Cortex of kidney (tissue), 1 donor: ENCODE measurements at places on chromosomes 3 and 15.

DNA sequence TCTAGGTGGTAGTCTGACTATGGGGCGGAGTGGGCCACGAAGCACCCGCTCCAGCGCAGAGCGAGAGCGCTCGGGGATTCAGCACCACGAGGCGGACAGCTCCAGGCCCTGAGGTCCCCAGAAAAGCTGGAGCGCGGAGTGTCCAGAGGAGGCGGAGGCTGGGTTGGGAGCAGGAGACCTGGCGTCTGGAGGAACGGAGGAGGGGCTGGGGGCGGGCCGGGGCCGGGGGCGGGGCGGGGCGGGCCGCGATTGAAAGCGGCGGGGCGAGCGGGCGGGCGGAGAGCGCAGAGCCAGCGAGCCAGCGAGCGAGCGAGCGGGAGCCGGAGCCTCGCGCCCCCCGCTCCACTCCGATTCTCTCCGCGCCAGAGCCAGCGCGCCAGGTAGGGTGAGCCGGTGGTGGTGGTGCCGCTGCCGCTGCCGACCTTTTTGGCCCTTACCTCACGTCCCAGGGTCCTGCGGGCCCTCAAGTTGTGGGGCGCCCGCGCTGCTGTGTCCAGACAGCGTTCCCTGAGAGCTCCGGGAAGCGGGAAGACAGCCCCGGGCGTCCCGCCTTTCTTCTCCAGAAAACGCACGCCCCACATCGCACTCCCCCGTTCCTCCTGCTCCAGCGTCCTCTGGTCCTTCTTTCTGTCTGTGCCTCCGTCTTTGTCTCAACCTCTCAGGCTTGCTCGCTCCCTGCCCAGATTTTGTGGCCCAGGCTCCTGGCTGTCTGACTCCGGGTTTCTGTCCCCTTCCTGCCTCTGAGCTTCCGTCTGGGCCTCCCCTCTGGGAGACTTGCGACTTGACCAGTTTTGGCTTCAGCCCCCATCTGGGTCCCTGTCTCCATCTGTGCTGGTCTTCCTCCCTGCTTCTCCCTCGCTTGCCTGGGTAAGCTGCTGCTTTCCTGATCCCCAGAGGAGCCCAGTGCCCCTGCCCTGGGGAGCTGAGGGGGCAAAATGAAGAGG, at the start of gene GRM2:
Gene GRM2 (plus strand): TSS at position 281 of the 944 bp plus-strand sequence. CDS start 1,916 bp downstream, outside the sequence.
- no peak for DNase-seq

DNA sequence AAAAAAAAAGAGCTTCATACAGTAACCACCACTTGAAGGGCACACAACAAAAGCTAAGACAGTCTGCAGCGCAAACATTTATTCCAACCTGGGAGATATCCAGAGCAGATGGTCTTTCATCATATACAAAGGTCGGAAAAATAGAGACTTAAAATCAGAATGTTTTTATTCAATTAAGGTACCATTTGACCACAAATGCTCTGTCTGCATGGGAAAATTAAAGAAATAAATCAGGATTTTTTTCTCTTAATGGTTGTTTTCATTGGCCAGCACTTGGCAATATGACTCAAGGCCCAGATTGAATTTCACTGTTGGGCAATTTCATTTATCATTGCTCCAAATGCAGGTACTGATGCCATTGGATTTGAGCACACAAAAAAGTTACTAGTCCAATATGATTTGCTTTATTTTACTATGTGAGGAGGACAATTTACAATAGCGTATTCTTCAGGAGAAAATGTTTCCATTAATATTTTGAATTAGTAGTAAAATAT, 145.9 kb upstream of the AGTR1 start:
- no peak for DNase-seq

- no peak for DNase-seq
These were observed 111.8 kb upstream of the TLE3 start for GRCh38 chr15:70209499-70209898.

- DNase-seq = no peak
These were observed 1.1 kb downstream of the CCR2 start for GRCh38 chr3:46354984-46355383.

- no peak for DNase-seq
These were observed 9.1 kb downstream of the MRPS11 start for GRCh38 chr15:88476635-88477060.

DNA sequence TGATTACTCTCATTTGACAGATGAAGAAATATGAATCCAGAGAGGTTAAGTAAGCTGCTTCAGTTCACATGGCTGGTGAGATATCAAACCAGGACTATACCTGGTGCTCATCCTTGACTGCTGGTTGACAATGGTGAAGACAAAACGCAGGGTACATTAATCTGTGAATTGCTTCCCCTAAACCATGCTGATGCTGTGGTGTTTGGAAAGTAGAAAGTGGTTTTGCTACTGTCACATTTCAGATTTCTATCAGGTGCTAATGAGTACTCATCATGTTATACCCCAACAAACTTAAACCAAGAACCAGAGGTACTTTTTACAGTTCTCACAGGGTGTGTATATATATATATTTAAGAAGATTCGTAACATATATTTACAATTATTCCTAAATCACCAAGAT, 85.0 kb upstream of the PRTG start:
- DNase-seq = no peak

DNA sequence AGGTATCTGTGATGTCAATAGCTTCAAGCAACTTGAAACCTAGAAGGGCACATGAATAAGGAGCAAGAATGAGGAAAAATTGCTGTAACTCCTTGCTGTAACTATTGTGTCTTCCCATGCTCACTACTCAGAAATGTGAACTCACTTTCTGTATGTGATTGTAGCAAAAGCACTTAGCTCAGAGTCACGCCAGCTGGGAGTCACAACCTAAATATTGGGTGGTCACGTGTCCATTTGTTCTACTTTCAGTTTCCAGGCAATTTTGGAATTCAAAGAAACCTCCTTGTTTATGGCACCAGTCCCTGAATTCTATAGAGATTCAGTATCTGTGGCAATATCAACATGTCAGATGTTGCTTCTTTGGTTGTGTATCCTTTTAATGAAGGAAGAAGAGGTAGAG, 241.6 kb upstream of the AZI2 start:
- no peak for DNase-seq

GRCh38 chr3:16439848-16440708, 73.4 kb downstream of the RFTN1 start:
- no peak for DNase-seq

- DNase-seq = no peak
These were observed 40.4 kb downstream of the DNAJB8 start for GRCh38 chr3:128426128-128426921.

- DNase-seq = no peak
These were observed 24.8 kb downstream of the SLC22A14 start for GRCh38 chr3:38306941-38307340.

GRCh38 chr15:89127054-89127702, 38.9 kb downstream of the ABHD2 start:
- DNase-seq = no peak

GRCh38 chr15:67074886-67075229, 9.5 kb downstream of the SMAD3 start:
- no peak for DNase-seq

DNA sequence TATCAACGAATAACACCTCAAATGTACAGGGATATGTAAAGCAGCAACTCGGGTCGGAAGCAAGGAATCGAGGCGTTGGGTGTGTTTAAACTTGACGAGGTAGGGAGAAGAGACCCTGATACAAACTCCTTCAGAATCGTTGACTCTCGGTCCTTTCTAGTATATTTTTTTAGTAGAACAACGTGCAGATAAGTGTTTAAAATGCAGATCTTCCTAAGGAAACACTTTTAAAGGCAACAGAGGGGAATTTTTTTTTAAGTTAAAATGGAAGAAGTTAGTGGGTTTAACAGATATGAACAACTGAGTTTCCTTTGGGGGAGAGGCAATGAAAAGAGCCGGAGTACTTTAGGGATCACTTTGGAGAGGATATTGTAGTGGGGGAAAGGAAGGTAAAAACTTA, 1.1 kb upstream of the KPNA4 start:
- DNase-seq = no peak

DNA sequence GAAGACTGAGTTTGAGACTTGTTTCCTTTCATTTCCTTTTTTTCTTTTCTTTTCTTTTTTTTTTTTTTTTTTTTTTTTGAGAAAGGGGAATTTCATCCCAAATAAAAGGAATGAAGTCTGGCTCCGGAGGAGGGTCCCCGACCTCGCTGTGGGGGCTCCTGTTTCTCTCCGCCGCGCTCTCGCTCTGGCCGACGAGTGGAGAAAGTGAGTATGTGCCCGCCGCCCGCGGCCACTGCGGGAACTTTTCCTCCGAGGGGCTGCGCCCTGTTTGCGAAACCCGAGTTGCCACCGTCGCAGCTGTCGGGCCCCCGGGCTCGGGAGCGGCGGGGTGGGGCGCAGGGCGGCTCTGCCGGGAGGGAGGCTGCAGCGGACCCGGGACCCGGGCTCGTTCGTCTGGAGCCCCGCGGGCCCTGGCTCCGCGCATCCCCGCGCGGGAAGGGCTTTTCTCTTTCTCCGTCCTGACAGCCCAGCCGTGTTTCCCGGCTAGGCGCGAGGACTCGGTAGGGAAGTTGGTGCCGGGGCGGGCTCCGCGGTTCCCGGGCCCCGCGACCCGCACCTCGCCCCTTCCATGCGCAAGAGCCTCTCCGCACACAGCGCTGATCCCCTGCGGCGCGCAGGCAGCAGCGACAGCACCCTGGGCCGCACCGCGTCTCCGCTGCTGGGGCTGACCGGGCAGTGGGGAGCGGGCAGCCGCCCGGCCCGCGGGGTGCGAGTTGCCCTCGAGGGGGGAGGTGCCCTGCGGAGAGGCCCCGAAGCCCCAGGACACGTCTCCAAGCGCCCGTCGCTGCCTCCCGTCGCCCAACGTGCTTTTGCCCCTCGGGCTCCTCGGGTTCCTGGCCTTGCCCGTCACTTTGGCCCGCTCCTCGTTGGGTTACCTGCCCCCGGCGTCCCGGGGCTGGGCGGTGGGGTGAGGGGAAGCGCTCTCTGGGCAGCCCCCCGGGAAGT, 1.4 kb downstream of the IGF1R start:
- no peak for DNase-seq

- DNase-seq = no peak
These were observed 18.8 kb upstream of the SSUH2 start for GRCh38 chr3:8663177-8664061.

DNA sequence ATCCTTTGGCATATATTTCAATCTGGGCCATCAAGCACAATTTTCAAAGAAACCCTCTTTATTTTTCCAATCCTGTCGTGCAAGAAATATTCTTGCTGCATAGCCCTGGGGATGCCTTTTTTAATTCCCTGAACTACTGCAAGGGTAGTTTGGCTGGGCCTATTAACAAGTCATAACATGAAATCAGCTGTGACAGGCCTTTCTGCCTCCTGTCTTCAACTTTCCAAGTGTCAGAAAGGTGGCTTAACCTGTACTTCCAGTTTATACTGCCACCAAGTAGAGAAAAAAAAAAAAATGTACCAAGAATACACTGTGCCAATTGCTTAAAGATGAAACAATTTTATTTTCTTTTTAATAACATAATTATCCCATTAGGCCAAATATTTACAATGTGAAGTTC, 32.4 kb upstream of the SPPL2A start:
- DNase-seq = no peak

DNA sequence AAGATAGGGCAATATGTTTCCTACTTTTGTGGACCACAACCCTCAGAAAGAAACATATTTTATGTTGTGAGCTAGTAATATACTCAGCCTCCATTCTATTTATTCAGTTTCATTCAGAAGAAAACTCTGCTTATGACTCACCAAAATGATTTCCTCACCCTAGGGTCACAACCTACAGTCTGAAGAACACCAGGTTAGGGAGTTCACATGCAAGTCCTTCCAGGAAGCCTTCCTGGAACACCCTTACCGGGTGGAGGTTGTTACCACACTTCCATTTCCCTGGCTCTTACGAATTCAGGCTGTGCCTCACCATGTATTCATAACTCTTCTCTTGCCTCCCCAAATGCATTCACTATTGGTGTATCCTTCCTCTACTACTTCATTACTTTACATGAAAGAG, 228.0 kb upstream of the ADAMTS9 start:
- no peak for DNase-seq

GRCh38 chr3:111613294-111613693, 18.1 kb upstream of the ZBED2 start:
- no peak for DNase-seq

DNA sequence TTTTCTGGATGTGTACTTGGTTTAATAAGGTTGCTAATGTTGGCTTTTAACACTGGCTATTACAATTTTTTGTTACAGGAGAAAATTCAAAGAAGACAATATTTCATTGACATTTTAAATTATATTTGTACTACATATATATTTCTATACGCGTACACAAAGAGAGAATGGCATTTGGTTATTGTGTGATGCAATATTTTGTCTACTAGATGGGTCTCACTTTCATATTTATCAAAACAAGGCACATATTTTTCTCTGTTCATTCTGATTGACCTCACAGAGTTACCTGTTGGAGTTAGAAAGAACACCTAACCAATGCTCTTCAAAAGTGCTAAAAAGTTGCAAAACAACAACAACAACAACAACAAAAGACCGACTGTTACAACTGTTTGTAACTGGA, 50.2 kb upstream of the VGLL3 start:
- DNase-seq = no peak

- no peak for DNase-seq
These were observed 16.2 kb upstream of the ITGA11 start for GRCh38 chr15:68447976-68448755.

DNA sequence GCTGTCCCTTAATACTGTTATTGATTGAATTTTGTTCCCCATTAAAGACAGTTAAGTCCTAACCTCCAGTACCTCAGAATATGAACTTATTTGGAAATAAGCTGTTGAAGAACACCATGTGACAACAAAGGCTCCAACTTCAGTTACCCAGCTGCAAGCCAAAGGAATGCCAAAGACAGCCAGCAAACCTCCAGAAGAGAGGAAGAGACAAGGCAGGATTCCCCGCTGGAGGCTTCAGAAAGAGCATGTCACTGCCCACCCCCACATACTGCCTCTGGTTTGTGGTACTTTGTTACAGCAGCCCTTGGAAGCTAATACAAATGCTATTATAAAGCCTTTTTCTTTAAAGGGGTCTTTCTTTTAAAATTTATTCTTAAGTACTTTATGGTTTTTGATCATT, 18.4 kb upstream of the NEK10 start:
- DNase-seq = no peak

DNA sequence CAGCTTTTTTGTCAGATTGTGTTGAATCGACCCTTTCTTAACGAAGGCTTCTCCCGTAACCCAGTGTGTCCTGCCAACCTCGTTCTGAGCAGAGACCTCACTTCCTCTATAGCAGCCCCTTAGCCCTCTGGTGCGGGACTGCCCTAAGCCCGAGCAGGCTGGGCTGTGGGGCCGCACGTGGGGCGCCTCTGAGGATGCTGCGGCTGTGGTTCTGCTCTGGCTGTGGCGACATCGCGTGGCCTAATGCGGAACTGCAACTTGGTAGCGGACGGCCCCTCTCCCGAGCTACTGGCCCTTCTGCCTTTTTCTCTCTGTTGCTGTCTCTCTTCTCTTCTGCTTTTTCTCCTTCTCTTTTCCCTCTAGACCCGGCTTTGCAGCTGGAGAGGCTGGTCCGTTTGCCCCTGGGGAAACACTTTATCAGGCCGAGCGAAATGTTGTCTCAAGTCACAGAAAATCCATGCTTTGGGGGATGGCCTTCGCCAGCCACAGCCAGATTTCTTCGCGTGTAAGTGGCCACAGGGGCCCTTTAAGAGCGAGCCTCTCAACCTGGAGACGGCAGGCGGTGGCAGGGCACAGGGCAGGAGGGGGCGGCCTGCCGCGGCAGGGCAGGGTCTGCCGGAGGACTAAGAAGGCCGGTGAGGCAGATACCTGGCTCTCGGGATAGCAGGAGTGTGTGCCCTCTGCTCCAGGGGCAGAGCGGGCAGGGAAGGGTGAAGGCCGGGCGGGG, 19.4 kb upstream of the KIF23 start:
- no peak for DNase-seq
